GM06990 (cell line): ENCODE measurements at places on chromosomes 5 and 9.

DNA sequence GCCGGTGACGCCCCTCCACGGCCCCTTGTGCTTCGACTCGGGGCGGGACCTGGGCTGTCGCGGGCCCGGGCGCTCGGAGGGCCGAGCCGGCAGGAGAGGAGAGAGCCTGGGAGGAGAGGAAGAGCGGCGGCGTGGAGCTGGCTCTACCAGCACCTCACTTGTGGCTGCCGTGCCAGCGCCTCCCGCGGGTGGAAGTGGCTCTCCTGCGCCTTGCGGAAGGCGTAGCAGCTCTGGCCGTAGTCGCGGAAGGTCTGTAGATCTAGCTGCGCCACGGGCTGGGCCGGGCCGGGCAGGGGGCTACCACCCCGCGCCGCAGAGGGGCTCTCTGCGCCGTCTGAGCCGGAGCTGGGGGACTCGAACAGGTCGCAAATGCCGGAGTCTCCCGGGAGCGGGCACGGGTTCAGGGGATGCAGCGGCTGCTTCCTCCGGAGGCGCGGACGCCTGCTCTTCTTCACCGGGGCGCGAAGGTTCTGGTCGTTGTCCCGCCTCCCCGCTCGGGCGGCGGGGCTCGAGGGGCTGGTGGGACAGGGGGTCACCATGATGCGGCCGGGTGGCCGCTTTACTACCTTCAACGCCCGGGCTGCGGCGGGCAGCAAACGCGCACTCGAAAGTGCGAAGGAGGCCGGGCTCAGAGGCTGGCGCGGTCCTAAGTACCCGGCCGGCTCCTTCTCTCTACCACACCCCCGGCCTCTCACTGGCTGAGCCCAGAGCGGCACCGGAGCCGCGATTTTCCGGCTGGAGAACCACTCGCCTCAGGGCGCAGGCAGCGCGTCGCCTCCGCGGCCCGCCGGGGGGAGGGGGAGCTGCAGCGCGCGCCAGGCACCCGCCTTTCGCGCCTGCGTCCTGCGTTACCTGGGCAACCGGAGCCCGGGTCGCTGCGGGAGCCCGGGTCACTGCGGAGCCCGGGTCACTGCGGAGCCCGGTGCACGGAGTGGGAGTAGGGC, at the start of gene CCNO:
Gene CCNO, minus strand, starts transcription at position 624 of the 944 bp plus-strand sequence. Its CDS starts 85 bp downstream, at position 539.
- DNase-seq, result peak; percentile 64

DNA sequence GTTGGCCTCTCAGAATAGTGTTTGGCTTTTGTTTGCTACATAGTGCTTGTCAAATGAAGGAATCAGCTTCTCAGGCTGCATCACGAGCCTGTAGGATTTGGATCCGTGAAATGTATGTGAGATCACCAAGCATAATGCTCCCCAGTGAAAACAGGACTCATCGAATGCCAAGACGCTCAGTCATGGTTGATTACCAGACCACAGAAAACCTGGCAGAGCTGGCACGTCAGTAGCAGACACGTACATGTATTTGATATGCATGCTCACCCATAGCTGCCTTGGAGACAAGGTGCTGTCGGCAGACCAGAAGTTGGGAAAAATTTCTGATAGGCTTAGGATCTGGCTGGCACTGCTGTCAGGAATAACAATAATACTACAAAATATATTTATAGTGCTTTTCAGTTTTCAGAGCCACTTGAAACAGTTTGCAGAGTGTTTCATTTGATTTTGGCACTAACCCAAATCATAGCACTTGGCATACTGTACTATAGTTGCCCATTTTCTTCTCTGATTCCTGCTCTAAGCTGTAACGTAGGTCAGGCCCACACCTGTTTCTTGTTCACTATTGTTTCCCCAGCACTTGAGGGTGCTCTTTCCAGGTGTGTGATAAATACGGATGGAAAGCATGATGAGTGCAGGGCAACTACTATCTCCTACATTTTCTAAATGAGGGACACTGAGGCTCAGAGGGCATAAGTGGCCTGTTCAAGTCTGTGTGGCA, 226.1 kb downstream of the NR3C1 start:
- no peak for DNase-seq

DNA sequence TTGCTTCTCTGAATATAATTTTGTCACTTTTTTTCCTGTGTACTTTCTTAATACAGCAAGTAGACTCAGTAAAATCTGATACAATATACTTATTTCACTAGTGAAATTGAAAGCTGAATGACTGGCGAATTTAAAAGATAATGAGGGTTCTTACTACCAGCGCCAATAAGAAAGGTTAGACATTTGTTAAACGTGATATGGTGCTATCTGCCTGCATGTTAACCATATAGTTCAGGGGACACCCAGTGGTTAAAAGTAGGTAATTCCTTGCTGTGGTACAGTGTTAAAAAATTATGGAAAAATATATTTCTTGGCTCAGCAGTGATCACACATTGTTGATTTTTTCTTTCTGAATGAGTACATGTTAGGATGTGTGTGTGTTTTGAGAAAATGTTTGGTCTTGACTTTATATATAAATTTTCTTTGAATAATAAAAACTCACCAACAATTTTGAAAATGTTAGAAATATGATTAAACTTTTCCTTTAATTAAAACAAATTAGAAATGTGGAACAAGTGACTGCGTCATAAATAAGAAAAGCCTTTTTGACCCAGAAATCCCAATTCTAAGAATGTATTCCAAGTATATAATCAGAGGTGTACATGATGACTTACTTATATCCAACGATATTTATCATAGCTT, 25.8 kb downstream of the CAST start:
- DNase-seq, result peak; percentile 15

GRCh38 chr9:21994556-21995005, at the start of gene CDKN2B-AS1:
TSS of gene CDKN2B-AS1 (plus strand) at chr9:21994791.
- DNase-seq, result peak; percentile 87

DNA sequence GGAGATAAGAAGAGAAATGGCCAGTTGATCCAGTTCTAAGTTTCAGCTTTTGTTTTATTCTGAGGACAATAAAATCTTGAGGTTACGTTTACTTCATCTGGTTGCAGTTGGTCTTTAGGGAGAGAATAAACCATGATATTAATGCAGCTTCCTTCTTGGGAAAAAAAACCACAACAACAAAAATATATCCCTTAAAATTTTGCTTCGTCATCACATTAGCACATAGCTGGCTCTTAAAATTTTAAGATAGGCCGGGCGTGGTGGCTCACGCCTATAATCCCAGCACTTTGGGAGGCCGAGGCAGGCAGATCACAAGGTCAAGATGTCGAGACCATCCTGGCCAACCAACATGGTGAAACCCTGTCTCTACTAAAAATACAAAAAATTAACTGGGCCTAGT, 86.4 kb downstream of the EQTN start:
- no peak for DNase-seq

DNA sequence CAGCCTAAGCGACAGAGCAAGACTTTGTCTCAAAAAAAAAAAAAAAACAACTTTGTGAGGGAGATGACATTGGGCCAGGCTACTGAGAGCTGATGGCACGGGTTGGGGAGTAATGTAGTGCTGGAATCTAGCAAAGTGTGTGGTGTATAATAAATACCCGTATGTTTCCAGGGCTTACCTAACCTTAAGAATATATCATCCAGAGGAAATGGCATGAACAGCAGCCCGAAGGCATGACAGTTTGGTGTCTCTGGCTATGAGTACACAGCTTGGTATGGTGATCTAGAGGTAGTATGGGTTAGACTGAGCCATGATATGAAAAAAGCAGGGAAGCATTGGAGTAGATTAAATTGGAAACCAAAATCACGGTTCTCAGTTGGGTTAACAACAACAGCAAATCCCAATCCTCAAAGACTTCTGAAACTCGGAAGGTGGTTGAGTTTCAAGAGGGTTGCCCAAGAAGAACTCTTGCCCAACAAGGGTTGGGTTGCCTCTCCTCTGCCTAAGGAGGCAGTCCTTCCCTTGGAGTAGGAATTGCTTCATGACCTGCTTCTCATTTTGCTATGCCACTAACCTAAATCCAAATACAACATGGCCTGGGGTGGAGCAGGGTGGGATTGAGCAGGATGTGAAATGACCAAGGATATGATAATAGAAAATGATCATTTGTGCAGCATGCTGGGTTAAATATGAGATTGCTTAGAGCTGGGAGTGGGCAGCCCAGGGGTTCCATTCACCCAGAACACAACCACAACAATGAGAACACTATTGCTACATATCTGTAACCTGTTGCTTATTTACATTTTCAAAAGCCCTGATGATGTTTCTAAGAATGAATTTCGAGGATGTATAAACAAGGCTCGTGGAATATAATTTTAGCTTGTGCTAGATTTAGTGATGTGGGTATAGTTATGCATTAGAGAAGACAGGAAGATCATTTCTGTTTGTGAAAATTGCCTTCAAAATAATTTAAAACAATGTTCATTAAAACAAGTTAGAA, 64.6 kb upstream of the ZFR start:
- DNase-seq, result no peak

DNA sequence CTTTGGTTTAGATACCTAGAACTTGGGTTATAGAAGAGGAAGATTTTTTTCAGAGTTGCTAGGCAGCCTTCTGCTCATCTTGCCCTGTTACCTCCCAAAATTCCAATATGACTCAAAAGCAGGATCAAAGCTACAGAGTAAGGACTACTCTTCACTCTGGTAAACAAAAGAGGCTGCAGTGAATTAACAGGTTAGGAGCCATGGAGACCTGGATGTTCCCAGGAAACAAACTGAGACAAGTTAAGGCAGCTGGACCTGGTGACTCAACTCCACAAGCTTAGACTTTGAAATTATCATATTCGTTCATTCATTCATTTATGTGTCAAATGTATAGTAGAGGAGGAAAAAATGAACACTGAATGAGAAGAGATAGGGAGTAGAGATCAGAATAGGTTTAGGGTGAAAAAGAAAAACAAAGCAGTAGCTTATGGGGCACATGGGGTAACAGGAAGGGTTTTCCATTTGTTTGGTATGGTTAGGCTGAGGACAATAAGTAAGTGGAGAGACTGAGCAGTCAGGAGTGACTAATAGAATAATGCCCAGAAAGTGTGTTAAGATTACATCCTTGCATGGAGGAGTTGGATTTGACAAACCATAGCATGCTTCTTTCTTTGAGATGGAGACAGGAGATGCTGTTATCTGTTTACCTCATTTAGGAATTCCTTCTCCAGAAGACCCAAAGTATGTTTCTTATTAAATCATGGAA, 464.0 kb upstream of the ZNF608 start:
- DNase-seq, result no peak

DNA sequence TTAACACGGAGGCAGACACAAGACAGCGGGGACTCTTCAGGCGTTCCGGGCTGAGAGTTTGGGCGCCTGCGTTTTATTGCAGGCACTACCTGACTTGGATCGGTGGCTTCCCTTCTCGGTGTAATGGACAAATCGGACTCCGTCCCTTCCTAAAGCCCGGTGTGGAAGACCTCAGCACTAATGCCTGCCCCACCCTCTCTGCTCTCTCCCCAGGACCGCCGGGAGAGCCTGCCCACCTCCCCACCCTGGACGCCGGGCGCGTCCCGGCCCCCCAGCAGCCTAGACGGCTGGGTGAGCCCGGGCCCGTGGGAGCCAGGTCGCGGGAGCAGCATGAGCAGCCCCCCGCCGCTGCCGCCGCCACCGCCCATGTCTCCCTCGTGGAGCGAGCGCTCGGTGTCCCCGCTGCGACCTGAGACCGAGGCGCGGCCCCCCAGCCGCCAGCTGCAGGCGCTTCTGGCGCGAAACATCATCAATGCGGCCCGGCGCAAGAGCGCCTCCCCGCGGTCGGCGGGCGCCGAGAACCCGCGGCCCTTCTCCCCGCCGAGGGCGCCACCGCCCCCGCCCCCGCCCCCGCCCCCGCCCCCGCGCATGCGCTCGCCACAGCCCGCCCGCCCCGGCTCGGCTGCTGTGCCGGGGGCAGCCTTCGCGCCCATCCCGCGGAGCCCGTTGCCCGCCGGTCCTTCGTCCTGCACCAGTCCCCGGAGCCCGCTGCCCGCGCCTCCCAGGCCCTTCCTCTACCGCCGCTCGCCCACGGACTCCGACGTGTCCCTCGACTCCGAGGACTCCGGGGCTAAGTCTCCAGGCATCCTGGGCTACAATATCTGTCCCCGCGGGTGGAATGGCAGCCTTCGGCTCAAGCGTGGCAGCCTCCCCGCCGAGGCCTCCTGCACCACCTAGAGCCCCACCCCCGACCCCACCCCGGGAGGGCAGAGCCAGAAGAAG, 4.6 kb upstream of the MYOZ3 start:
- DNase-seq, result peak; percentile 85

- no peak for DNase-seq
These were observed 552.1 kb upstream of the CDH9 start for GRCh38 chr5:27590503-27590902.

DNA sequence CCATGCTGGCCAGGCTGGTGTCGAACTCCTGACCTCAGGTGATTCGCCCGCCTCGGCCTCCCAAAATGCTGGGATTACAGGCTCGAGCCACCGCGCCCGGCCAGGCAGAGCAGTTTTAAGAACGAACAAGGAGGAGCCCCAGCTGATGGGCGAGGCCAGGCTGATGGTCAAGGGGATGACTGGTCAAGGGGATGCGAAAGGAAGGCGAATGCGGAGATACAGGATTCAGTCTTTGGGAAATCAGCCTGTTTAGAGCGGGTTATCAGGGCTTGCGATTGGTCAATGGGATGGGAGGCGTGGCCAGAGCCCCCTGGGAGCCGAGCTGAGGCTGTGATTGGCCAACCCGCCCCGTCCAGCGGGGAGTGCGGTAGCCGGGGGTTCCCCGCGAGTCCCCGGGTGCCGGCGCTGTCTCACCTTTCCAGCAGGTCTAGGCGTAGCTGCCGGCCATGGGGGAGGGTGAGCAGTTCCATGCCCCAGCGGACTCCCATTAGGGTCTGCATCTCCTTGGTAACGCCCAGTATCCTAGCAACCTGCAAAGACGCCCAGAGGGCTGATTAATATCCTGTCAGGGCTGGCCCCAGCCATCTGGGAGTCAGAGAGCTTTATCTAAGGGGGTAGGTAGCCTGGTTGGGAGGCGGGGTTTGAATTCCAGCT, 7.5 kb upstream of the TOR2A start:
- no peak for DNase-seq

- DNase-seq, result peak; percentile 5
These were observed 143.4 kb upstream of the KLF9 start for GRCh38 chr9:70557661-70558369.

DNA sequence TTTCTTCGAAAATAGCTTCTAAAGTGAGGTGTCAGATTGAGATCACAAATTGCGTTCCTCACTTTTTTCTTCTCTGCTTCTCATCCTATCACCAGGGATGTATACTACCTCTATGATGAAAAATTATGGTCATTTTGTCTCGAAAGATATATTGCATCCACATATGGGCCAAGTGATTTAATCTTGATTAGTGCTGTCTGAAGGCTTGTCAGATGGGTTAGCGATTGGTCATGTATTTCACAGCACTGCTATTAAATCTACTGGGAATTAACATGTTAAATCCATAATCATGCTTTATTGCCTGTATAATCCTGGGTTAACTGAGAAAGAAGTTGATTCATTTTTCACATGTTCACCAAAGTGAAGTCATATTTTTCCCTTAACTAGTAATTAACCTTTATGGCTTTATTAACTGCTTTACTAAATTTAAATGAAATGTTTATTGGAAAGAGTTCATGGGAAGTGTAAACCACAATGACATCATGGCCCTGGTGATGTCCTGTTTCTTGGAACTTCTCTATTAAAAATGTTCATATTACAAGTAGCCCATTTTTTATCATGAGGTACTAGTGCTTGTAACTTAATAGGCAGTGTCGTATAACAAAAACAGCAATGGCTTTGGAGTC, 193.3 kb downstream of the SMC2 start:
- DNase-seq, result no peak

- no peak for DNase-seq
These were observed 5.6 kb downstream of the AMBP start for GRCh38 chr9:114072184-114073140.

- DNase-seq, result peak; percentile 67
These were observed 39.8 kb upstream of the RANBP6 start for GRCh38 chr9:6055216-6055615.

- peak; percentile 15 for DNase-seq
These were observed 111.2 kb downstream of the LRRC70 start for GRCh38 chr5:62689599-62690368.

GRCh38 chr5:170268884-170269283, 28.7 kb downstream of the LCP2 start:
- DNase-seq, result no peak
